ENCODE measurements at places on chromosomes 7 and 10.

GRCh38 chr7:36568452-36568849 is 155.8 kb downstream of the AOAH start:
- no peak for DNase-seq

- no peak for DNase-seq
Measured at GRCh38 chr7:127253281-127254162, 781 bp upstream of the GRM8 start.

DNA sequence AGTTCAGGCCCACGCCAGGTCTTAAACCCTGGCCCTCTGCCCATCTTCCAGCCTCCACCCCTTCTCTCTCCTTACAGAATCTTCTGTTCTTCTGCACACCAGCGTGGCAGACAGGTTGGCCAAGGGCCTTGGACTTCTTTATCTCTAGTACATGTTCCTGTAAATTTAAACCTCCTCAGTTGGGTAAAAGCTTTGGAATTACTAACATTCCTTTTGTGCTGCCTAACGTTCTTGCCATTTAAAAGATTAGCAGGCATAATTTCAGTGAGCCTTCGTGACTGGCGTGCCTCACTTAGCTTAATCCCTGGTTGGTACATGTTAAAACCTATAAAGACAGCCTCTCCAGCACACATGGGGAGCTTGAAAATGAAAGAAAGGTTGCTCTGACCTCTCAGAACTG is 192.2 kb downstream of the CUX1 start:
- no peak for DNase-seq

DNA sequence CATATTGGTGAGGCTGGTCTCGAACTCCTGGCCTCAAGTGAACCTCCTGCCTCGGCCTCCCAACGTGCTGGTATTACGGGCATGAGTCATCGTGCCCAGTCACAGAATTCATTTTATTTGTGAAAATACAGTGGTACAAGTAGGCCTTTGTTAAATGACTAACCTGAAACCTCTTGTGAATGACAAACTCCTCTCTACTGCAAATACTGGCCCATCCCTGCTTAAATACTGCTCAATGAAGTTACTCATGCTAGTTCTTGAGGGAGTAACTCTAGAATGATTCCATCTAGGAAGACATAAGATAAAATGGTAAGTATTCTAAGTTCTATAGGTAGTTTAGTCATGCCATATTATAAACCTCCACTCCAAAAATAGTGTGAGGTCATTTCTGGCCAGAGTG is 80.7 kb downstream of the UBE2H start:
- DNase-seq: no peak

- no peak for DNase-seq
Measured at GRCh38 chr10:114626841-114627240, 31.2 kb downstream of the ABLIM1 start.

- DNase-seq: no peak
Measured at GRCh38 chr7:44276571-44277221, 48.7 kb downstream of the CAMK2B start.

- DNase-seq: no peak
Measured at GRCh38 chr7:8637322-8637721, 203.9 kb downstream of the NXPH1 start.

- no peak for DNase-seq
Measured at GRCh38 chr7:27802999-27803398, 63.0 kb downstream of the TAX1BP1 start.

DNA sequence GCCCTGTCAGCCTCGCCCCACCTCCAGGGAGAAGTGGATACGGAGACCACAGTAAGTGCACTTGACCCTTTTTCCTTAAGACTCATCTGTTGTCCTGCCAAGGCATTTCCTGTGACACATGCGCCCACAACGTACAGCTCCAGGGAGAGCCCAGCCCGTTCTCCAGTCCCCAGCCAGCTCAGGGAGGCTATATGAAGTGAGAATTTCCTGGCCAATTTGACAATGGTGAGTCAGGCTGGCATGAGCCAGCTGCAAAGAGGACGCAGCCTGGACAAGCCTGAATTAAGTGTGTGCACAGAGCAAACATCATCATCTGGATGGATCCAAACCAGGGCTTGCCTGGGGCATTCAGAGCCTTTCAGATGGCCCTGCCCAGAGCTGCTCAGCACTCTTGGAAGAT is 244.8 kb downstream of the KCNMA1 start:
- no peak for DNase-seq

DNA sequence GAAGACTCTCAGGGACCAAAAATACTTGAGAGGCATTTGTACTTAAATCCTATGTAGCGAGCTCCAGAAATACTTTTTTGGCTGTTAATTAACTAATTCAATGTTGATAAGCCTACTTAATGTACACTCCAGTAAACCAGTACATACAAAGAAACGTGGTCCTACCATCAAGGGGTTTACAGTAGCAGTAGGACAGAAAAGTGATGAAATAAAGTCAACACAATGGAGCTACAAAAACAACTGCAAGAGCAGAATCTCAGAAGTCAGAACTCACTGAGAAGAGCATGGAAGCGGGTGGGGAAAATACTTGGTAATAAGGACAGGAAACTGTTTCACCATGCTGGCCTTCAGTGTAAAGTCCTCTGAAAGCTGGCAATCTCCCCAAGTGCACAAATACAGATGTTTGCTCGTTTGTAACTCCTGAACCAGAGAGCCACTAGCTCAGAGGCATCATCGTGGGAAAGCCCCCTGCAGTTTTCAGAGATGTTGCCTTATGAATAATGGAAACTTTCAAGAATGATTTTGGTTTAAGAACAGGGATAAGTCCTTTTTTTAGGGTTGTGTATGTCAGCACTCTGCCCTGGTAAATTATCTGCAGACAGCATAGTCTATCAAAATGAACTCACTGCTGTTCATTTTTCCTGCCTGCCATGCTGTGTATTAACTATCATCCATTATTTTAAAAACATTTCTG is 233.2 kb downstream of the SORCS1 start:
- no peak for DNase-seq

- no peak for DNase-seq
Measured at GRCh38 chr7:120724448-120724847, 133.5 kb downstream of the TSPAN12 start.

GRCh38 chr7:73850781-73851207 is 8.5 kb upstream of the METTL27 start:
- DNase-seq: no peak

- DNase-seq: no peak
Measured at GRCh38 chr7:150968734-150969372, 9.3 kb downstream of the KCNH2 start.

DNA sequence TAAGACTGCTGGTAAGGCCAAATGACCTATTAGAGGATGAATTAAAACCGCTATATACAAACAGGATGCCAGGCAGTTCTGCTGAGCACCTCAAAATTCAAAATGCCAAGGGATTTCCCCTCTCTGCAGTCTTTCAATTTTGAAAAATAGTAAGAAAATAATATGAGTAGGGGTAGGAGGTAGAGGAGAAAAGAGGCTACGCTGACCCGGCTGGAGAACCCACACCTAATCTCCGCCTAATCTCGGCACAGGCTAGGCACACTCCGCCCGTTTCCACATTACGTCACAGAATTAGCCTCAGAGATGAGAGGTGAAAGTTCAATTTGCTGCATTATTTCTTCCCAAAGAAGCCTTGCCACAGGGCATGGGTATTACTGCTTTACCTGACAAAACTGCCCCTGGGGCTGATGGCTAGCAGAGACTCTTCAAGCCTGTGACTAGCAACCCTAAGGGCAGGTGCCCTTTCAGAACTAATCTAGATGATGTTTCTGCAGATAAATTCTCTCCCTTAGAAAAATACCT is 21.3 kb upstream of the SPOCK2 start:
- no peak for DNase-seq

- no peak for DNase-seq
Measured at GRCh38 chr10:97763947-97764346, 7.9 kb downstream of the SFRP5 start.

DNA sequence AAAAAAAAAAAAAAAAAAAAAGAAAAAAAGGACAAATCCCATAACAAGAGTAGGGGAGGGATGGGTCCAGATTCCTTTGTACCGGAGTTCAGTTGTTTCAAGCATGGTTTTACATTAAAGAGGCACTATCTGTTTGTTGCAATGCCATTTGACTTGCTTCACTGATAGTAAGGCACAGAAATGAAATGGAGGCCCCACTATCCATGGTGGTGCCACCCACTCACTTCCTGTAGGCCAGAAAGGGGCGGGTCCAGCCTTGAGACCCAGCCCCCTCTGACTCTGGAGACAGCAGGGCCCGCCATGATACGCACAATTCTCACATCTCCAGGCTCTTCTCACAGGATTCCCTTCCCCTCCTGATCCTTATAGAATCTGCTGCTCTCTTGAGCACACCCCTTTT is 100.0 kb downstream of the CLEC2L start:
- no peak for DNase-seq

- no peak for DNase-seq
Measured at GRCh38 chr10:48237259-48238250, 36.9 kb downstream of the FRMPD2 start.

DNA sequence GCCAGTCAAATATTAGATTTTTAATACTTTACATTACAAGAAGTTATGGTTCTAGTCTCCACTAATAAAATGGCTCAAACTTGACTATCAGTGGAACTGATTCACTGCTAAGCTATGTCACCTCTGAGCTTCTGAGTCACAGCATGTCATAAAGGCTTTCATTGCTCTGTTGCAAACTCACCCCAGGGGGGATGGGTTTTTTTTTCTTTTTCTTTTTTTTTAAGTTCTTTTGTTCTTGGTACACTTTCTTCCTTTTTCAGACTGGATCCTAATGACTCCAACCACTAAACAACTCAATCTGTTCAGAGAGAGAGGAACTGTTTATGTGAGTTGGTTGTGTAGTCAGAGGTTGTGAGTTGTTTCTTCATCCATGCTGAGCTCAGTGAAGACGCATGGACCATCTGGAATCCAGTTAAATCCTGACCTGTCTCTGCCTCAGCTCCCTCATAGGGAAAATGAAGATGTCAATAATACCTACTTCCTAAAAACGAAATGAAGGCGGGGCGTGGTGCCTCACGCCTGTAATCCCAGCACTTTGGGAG is 11.0 kb downstream of the MYOF start:
- DNase-seq: no peak

DNA sequence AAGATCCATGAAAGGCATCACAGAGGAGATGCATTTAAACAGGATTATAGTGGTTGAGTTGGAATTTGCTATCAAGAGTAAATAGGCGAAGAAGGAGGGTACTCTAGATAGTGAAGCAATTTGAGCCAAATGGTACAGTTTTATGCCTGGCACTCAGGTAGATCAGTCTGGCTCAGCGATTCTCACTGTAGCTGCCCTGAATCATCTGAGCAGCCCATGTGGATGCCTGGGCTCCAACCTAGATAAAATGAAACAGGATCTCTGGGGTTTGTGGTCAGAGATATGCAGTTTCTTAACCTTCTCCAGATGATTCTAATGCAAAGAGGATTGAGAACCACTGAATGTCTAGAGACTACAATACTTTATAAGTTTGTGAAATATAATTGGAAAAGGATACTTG is 282.0 kb upstream of the FZD1 start:
- DNase-seq: no peak

GRCh38 chr7:140689199-140690152 is 7.0 kb upstream of the NDUFB2 start:
- DNase-seq: no peak

DNA sequence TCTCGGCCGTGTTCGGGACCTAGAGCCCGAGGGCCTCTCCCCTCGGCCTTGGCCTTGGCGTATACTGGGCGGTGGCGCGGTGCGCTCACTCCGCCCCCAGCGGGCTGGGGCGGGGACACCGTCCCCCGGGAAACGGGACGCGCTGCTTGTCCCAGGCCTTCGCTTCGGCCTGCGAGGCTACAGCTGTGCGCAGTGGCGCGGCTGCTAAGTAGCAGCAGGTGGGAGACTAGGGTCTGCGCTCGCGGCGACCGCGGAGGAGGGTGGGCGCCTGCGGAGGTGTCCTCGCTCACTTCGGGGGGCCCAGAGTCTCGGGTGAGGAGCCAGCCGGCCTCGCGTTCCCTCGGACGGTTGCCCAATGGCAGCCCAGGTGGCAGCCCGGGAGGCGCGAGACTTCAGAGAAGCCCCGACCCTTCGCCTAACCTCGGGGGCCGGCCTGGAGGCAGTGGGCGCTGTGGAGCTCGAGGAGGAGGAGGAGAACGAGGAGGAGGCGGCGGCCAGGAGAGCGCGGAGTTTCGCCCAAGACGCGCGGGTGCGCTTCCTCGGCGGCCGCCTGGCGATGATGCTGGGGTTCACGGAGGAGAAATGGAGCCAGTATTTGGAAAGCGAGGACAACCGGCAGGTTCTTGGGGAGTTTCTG is at the start of gene DNAH11:
TSS of gene DNAH11 (plus strand) at position 149 of the 637 bp plus-strand sequence. CDS start at position 356, 207 bp downstream.
- DNase-seq: no peak

GRCh38 chr10:102642736-102643335 is 1.4 kb upstream of the TRIM8 start:
- DNase-seq: peak; percentile 19

DNA sequence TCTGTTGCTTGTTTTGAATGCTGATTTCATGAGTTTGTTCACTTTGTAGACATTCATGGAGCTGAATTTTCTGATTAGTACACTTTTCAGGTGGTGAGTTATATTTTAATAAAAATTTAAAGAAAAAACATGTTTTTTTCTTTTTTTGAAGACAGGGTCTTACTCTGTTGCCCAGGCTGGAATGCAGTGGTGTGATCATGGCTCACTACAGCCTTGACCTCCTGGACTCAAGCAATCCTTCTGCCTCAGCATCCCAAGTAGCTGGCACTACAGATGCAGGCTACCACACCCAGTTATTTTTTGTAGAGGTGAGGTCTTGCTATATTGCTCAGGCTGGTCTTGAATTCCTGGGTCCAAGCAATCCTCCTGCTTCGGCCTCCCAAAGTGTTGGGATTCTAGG is 23.7 kb downstream of the PDZD8 start:
- no peak for DNase-seq

- no peak for DNase-seq
Measured at GRCh38 chr10:43057231-43057711, 19.6 kb upstream of the RET start.

GRCh38 chr10:125631806-125632205 is 51.2 kb downstream of the TEX36 start:
- no peak for DNase-seq

DNA sequence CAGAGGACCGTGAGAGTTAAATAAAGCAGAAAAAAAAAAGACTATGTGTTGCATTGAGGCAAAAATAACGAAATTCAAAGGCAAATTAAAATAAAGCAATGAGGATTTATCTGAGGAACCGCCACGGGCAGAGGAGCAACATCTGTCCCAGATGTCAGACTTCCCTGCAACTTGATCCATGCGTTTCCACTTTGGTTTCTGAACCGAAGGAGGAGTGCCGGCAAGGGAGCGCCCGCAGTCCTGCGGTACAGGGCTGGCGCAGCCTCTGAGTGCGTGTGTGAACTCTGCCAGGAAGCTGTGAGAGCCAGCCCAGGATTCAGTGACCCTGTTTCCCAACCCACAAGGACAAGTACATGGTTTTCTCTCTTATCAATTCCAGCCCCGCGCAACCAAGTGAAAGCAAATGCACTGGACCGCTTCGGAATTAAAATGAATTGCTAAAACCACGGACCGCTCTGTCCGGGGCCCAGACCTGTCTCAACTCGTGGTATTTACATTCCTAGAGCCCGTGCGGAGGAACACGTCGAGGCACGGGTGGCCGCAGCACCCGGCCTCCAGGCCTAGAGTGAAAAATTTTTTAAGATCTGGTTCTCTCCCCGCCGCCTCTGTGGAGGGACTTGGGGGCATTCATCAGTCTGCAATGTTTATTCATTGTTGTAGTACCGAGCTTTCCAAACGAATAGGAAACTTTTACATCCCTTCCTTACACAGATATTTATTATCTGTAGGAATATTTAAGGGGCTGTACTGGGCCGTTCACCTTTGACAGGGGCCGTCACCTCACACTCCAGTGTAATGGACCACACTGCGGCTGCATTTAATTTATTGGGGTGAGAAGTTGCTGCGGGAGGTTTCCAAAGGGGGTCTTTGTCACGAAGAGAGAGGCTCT is 291.5 kb upstream of the NFE2L3 start:
- DNase-seq: no peak
